Activated CD4-positive, alpha-beta T cell treated with anti-CD3 and anti-CD28 coated beads for 1 hour (primary cell): ENCODE measurements at places on chromosomes 16 and 17.

- no peak for DNase-seq
Measured at GRCh38 chr16:19831678-19832077, 53.0 kb downstream of the GPRC5B start.

- no peak for DNase-seq
Measured at GRCh38 chr17:64406321-64407200, 15.9 kb upstream of the PECAM1 start.

- no peak for DNase-seq
Measured at GRCh38 chr17:31418773-31419350, 27.4 kb downstream of the RAB11FIP4 start.

GRCh38 chr17:4233668-4234258 lies 30.0 kb downstream of the ANKFY1 start:
- DNase-seq, result no peak

DNA sequence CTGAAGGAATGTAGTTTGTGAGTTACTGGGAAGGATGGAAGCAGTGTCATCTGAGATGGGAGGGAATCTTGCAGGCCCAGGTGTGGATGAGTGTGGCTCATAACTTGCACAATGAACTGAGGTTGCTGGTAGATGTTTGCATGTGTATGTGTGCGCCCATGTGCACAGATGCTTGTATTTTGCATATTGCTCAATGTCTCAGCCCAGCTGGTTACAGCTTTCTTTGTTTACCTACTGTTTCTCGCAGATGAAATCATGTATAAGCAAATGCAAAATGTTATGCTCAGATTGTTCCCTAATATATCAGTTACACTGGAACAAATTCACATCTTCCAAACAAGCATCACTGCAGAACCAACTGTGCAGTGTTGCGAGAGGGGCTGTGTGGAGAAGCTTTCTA lies 452.2 kb upstream of the EEF2KMT start:
- no peak for DNase-seq

GRCh38 chr16:89266521-89267134 lies 49.1 kb downstream of the ZNF778 start:
- DNase-seq, result no peak

DNA sequence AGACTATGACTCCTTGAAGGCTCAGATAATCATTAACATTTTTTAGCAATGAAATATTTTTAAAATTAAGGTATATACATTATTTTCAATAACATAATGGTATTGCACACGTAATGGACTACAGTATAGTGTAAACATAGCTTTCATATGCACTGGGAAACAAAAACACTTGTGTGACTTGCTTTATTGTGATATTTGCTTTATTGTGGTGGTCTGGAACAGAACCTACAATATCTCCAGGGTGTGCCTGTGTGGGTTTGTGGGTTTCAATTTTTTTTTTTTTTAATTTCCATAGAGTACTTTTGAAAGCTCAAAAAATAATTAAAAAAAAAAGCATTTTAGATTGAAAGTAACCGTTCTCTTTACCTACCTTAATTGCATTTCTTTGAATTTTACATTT lies 25.3 kb downstream of the CYLD start:
- DNase-seq, result no peak

- DNase-seq, result no peak
Measured at GRCh38 chr17:58217766-58218165, 1.3 kb downstream of the MKS1 start.

GRCh38 chr16:89105599-89106151 lies 12.0 kb downstream of the ACSF3 start:
- no peak for DNase-seq
